ENCODE measurements at places on chromosomes 4 and X.

DNA sequence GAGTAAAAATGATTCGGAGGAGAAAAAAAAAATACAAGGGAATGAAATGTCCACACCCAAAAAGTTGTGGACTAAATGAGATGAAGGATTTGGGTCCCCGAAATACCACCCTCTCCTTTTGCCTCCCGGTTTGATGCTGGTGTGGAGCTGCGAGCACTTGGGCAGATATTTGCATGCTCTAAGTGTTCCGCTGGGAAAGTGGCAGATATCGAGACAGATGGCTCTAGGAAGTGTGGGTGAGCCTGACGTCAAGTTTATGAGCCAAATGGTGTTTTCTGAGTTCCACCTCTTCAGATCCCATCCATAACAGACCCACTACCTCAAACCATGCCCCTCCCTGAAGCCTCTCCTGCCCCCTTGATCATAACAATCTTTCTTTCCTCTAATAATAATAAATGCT, 228.6 kb downstream of the QDPR start:
- no peak for DNase-seq

- no peak for DNase-seq
These were observed 56.6 kb downstream of the ANAPC10 start for GRCh38 chr4:145041378-145041777.

GRCh38 chrX:97016106-97016505, 132.4 kb downstream of the RPA4 start:
- DNase-seq = no peak

- no peak for DNase-seq
These were observed 153.8 kb downstream of the AREG start for GRCh38 chr4:74598611-74599325.

- DNase-seq = no peak
These were observed 59.6 kb upstream of the MXD4 start for GRCh38 chr4:2321279-2322196.

Measured in activated naive CD4-positive, alpha-beta T cell treated with Interleukin-2 at 50 U/mL for 16 hours (primary cell).